T-helper 17 cell (primary cell): ENCODE measurements at places on chromosomes 12 and 14.

DNA sequence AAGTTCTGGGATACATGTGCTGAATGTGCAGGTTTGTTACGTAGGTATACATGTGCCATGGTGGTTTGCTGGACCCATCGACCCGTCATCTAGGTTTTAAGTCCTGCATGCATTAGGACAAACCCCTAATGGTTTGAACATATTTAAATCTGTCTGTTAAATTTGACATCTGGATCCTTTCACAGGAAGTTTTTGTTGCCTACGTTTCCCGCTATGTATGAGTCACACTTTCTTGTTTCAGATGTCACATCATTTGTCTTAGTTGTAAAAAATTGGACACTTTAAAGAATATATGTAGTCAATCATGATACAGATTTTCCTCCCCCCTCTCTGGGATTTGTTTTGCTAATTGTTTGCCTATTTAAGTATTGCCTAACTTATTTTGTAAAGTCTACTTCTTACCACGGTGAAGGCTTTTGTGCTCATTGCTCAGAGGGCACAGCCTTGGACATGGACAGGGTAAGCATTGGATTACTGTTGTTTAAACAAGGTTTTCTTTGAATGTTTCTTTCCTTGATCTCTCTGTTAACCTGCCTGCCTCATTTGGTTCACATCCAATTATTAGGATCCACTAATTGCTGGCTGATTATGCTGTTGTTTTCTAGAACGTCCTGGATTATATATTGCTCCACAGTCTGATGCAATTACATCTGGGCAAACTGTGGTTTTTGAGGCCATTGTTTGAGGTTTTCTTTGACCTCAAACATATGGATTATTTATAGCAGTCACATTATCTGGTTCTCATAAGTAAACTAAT is 1441.4 kb downstream of the AACS start:
- DNase-seq: no peak

- DNase-seq: no peak
Measured at GRCh38 chr14:73784181-73784987, 67.2 kb upstream of the PTGR2 start.

- DNase-seq: no peak
Measured at GRCh38 chr12:65695113-65695865, 129.0 kb upstream of the HMGA2 start.

- DNase-seq: no peak
Measured at GRCh38 chr14:75141967-75142366, 15.1 kb upstream of the NEK9 start.

DNA sequence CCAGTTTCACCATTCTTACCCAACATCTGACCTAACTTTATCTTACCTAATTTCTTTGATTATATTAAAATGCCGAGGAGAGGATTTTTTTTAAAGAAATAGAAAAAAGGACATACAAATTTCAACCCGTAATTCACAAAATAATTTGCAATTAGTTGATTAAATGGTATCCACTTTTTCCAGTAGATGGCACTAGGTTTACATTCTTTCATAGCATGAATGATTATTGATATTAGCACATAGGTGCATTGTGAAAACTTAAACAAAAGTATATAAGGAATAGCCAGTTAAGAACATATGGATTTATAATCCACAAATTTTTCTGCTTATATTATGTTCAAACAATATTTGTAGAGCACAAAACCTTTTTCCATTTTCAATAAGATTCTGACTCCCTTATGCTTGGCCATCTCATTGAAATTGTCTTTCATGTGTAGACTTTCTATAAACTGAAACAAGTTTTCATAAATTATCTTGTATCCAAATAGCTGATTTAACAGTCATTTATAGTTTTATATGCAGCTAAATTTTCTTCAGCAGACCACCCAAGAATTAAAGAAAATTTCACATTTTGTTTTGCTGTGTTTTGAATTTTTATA is 35.3 kb downstream of the MSRB3 start:
- no peak for DNase-seq

DNA sequence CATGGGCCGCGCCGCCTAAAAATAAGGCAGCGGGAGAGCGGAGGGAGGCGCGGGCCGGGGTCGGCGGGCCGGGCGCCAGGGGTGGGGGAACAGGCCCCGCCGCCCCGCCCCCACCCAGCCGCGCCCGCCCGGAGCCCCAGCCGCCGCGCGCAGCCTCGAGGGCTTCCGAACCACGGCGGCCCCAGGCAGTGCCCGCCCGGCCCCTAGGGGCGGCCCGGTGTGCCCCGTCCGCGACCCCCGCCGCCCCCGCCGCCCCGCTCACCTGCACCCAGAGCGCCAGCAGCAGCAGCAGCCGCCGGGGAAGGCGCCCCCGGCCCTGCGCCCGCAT is 519 bp downstream of the JAG2 start:
- DNase-seq: no peak

- DNase-seq: no peak
Measured at GRCh38 chr12:108254517-108255251, 84.4 kb downstream of the CMKLR1 start.

- no peak for DNase-seq
Measured at GRCh38 chr14:96508900-96509299, 6.7 kb downstream of the PAPOLA start.

- no peak for DNase-seq
Measured at GRCh38 chr14:103085106-103086091, 1.4 kb downstream of the LBHD2 start.

- no peak for DNase-seq
Measured at GRCh38 chr14:22387776-22388241, 201.2 kb downstream of the DAD1 start.

- DNase-seq: no peak
Measured at GRCh38 chr12:132345561-132346200, 16.3 kb upstream of the GALNT9 start.

DNA sequence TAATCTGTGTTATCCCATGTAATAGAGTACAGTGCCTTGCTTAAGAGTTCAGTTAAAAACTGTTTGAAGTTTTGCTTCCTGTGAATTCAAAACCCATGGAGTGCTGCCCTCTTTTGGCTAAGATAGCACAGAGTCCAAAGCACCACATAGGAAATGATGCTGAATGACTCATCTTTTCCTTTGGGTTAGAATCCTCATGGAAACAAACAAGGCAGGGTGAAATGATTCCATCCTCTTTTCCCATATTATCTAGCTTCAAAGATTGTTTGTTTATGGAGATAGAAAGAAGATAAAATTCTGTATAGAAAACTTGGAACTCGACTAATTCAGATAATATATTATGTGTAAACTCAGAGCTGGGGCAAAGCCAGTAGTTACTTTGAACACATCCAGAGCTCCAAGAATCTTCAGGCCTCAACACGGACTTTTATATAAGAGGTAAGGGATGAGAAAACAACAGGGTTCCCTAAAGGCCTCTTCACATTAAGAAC is 87.4 kb downstream of the OTOGL start:
- no peak for DNase-seq

DNA sequence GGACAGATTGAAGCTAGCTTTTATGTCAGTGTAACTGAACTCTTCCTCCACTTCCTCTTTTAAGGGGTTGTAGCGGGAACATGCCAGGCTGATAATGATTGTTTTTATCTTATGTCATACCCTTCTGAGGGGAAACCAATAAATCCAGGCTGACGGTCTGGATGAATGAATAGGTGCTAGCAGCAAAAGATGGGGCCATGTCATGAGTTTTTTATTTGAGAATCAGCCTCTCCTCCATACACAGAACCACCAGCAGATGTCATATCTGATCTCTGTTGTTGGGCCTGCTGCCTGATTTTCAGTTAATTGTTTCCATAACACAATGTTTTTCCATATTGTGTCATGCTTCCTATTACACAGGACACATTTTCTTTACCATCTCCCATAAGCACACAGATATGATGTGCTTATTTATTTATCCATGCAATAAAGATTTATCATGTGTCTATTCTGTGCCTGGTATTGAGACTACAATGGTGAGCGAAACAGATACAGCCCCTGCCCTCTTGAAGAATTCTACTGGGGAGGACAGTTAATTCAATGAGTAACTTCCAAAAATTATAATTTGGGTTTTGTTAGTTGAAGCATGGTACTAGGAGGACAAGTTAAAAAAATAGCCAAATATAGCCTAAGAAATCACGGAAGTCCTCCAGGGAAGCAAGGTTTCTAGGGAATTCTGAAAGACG is 33.6 kb upstream of the CRY1 start:
- DNase-seq: no peak

DNA sequence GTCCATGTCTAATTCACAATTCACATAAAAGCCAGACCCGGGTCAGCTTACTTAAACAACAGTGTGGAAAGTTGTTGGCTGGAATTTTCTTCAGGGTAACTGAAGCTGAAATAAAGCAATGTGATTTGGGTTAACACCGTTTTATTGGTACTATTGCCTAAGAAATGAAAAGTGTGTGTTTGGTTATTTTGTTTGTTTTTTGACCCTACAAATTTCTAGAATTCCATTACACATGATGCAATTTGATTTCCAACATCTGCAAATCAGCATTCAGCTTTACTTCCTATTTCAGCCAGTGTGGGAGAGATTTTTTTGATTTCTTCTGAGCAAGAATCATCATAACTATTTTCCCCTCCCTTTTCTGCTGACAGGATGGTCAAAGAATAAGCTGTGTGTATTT is 45.7 kb upstream of the CLMN start:
- no peak for DNase-seq

- no peak for DNase-seq
Measured at GRCh38 chr12:50634379-50634778, 129.5 kb upstream of the ATF1 start.

GRCh38 chr14:81589381-81590065 is 55.9 kb upstream of the SEL1L start:
- no peak for DNase-seq

GRCh38 chr12:65879878-65880277 is 55.6 kb downstream of the HMGA2 start:
- no peak for DNase-seq

DNA sequence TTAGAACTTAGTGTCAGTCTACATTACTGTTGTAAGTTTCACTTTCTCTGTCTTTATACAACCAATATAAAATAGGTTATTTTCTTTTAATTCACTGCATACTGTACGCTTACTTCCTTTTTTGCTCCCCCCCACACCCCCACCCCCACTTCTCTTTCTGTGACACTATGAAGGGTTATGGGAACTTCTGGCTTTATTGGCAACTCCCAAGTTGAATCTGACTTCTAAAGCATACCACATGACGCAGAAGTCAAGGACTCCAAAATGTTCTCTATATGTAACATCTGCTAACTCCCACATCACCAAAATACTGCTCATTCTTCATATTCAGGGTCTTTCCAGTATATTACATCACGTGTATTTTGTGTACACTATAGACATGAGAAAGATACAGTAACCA is 81.2 kb upstream of the ATXN7L3B start:
- DNase-seq: no peak

DNA sequence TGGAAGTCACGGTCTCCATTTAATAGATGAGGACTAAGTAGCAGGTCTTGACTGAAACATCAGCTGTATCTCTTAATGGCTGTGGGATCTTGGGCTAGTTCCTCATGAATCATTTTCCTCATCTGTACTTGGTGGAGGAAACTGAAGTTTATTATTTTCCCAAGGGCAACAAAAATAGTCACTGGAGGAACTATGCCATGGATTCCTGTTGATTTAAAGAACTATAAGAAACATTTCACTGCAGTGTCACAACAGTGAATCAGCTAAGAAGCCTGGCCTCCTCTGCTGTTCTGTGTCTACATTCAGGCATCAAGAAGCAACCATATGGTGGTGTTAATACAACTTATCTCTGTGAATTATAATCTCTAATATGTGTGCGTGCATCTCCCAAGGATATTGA is 200.5 kb downstream of the STXBP6 start:
- no peak for DNase-seq

DNA sequence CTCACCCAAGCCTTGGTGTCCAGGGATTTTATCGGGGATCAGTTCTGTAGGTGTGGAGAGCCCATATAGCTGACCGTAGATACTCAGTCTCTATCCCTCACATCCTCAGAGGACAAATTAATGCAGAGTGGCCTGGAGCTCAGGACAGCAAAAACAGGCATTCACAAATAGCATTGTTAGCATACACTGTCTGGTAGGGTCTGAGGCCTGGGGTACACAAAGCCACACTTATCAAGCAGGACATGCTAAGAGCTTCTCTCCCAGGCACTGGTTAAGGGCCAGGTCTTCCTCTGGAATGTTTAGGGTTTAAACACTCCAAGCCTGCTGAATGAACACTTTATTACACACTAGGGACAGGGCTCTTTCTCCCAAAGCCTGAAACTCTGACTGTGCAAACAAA is 253.2 kb downstream of the NEDD1 start:
- no peak for DNase-seq

DNA sequence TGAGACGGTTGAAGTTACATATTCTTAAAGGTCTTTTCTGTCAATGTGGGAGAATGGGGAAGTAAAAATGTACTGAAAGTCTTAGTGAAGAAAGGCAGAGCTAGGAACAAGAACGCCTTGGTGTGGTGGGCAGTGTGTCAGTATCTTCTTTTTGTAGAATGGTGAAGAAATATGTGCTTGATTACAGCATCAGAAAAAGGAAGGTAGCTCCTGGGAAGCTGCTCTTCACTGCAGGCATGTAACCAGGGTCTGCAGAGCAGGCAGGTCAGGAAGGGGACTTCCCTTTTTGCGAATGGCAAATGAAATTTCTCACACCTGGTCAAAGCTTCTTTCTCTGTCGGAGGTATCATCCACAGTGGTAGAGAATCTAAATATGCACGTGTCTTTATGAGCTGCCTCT is 226.2 kb downstream of the ADAMTS20 start:
- DNase-seq: no peak
